ENCODE measurements at places on chromosomes 2 and 18.

DNA sequence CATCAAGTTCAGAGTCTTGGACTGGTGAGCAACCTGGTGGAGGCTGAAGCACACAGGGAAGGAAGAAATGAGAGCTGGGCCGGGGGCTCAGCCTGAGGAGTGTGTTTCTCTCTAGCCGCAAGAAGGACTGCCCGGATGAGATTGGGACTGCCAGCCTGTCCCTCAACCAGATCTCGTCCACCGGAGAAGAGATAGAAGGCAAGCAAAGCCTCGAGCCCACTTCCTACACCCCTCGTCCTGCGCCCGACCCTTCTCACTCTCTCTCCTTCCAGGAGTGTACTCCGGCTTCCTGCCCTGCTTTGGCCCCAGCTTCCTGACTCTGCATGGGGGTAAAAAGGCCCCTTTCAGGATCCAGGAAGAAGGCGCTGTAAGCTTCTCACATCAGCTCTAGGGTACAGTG lies 26.2 kb downstream of the FER1L5 start:
- DNase-seq = no peak

- no peak for DNase-seq
Measured at GRCh38 chr18:32280188-32280783, 90.4 kb downstream of the MEP1B start.

- DNase-seq = no peak
Measured at GRCh38 chr2:23235292-23235691, 149.7 kb upstream of the KLHL29 start.

DNA sequence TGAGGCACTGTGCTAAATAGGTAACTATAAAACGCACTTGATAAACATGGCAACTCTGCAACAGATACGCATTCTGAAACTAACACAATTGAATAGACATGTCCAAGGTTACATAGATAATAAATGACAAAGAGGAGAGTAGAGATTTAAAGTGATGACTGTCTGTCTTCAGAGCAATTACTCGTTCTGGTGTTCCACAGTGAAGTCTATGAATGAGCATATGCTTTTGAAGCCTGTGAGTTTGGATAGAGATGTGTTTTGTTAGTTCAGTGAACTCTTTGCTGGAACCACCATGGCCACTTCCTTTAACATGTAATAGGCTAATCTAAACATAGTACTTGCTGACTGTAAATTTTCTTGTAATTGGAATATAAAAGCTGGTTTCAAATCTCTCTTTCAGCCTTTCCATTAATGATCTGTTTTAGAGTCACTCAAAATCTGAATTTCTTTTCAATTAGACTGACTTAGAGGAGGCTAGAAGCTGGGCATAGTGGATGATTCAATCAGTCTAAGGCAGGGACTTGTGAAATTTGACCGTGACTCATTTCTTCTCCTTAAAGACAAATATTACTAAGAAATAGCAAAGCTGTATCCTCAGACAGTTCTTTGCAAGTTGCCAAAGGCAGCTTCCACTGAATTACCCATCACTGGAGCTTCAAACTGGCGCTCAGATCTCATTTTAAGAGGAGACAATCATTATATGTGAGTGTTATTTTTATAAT lies 1130.1 kb upstream of the CELF4 start:
- DNase-seq = no peak

- peak; percentile 27 for DNase-seq
Measured at GRCh38 chr18:75070625-75071483, 138.1 kb downstream of the PTGR3 start.

GRCh38 chr2:64913357-64913869 lies 75.8 kb upstream of the SLC1A4 start:
- DNase-seq = no peak

- no peak for DNase-seq
Measured at GRCh38 chr2:88698498-88699233, 7.2 kb downstream of the RPIA start.

DNA sequence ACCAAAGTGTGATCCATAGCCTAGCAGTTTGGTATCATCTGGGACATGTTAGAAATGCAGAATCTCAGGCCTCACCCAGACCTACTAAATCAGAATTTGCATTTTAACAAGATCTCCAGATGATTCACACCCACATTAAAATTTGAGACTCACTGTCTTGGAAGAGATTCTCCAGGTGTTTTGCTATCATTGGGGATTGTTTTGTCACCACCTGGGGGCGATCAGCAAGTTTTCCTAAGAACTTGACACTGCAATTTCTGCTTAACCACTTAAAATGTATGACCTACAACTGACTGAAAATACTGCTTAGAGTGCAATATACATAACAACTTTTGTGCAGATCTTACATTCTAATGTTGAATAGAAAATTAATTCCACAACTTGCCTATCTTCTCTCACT lies 18.9 kb upstream of the ITGA4 start:
- DNase-seq = no peak
